ENCODE measurements at places on chromosomes 1 and 21.
A peak's percentile ranks its signal among the peaks of the same experiment; 100 is the strongest.

- peak; percentile 31 for DNase-seq
These were observed 1.8 kb upstream of the ELAPOR1 start for GRCh38 chr1:109112056-109112651.

DNA sequence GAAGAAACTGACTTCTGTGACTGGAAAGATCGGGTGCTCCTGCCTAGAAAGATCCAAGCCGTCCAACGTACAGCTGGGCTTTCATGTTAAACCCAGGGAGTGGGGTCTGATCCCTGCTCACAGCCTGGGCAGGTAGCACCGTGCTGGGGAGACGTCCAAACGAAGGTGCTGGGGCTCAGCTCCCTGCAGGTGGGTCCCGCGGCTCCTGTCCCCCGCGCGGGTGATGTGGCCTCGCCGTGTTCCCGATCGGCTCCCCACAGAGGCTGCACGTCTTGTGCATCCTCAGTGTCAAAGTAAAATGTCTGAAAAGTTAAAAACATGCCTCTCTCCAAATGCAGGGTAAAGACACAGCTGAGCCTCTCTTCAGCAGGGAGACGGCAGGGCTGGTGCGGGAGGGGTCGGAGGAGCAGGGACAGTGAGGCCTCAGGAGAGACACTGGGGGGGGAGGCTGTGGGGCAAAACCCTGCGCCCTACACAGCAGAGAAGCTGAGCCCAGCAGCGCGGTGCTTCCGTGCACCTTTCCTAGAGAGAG, 40.1 kb upstream of the COL6A2 start:
- DNase-seq = no peak

DNA sequence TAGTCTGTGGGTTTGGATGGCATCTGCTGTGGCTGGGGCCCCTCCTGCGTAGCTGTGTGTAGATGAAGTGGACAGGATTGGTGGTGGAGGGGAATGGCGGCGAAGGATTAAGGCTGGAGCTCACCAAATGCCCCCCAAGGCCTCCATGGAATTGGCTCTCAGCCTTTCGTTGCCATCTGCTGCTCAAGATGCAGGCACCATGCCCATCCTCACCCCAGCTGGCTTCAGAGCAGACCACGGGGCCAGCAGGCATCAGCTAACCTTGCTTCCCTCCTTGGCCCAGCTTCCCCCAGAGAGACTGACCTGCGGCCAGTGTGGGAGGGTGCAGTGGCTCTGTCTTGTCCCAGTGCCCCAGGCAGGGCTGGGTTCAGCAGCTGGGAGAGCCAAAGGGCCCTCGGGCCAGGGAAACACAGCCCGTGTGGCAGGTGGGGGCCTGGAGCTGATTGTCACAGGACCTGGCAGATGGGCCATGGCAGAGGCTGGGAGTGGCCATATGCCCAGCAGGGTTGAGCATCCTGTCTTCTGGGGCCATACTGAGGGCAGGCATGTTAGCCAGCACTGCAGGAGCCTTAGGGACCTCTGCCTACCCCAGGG, 66.8 kb upstream of the ACTL8 start:
- no peak for DNase-seq

GRCh38 chr21:45302082-45303061, 14.7 kb upstream of the POFUT2 start:
- no peak for DNase-seq

DNA sequence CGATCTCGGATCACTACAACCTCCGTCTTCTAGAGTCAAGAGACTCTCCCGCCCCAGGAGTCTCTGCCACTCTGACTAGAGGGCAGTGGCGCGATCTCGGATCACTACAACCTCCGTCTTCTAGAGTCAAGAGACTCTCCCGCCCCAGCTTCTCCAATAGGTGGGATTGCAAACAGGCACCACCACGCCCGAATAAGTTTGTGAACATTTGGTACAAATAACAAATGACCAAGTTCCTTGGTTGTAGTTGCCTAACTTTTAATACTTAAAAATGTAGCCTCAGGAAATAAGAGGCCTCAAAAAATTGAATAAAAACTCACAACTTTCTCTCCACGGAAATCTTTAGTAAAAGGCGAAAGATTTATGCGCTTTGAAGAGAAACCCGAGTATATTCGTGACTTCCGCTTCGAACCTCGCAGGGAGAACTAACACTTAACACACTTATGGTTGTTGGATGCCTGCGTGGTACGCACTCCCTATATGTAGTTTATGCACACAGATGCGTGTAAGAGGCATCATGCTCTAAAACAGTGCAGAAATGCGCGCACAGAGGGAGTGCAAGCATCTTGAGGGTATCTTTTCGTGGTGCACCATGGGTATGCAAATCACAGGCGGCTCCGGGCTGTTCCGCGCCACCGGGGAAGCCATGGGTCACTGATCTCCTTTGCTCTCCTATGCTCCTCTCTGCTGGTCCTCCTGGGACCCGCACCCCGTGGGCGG, 11.4 kb downstream of the BTBD19 start:
- DNase-seq = peak; percentile 82

GRCh38 chr1:24909388-24909898, 20.6 kb downstream of the RUNX3 start:
- no peak for DNase-seq

DNA sequence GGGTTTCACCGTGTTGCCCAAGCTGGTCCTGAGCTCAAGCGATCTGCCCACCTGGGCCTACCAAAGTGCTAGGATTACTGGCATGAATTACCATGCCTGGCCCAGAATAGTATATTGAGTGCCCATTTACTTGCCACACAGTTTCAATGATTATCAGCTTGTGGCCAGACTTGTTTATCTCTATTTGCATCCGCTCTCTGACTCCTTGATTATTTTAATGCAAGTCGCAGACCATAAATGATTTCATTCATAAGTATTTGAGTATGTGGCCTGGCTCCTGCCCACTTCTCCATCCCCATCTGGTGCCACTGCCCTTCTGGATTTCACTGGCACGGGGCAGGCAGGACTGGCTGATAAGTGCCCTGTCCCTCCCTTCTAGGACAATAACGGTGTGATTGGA, 18.2 kb upstream of the TRNAU1AP start:
- DNase-seq = no peak

GRCh38 chr1:110523011-110523410, 4.0 kb upstream of the KCNA10 start:
- no peak for DNase-seq

DNA sequence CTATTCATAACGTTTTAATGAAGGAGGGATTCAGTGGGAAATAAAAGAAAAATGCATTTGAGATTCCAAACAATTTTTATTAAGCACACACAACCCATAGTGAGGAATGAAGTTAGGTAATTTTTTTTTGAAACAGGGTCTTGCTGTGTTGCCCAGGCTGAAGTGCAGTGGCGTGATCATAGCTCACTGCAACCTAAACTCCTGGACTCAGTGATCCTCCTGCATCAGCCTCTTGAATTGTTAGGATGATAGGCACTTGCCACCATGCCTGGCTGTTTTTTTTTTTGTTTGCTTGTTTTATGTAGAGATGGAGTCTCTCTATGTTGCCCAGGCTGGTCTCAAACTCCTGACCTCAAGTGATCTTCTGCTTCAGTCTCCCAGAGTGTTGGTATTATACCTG, 28.9 kb downstream of the LYPLAL1 start:
- DNase-seq = no peak

- DNase-seq = no peak
These were observed 86.7 kb downstream of the CCDC185 start for GRCh38 chr1:223479718-223480425.

- no peak for DNase-seq
These were observed 362.1 kb upstream of the NR5A2 start for GRCh38 chr1:199665371-199665770.

GRCh38 chr1:23449958-23450357, 25.4 kb upstream of the TCEA3 start:
- no peak for DNase-seq

GRCh38 chr1:33161061-33161681, 20.7 kb downstream of the TRIM62 start:
- no peak for DNase-seq

DNA sequence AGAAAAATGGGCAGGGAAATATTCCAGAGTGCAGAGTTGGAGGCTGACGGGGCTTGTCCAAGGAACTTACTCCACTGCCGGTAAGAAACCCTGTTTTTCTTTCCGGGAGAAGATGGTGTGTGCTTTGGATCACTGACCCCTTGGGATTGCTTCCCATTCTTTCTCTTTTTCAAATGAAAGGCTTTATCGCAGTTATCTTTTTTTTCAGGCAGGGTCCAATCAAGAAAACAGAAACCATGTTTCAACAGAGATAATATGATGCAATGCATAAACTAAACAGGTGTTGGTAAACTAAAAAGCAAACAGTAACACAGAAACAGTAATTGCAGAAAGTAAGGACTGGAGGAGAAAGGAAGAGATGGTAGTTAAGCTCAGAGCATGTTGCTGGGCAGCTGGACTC, 145.1 kb downstream of the LYPLAL1 start:
- DNase-seq = no peak

DNA sequence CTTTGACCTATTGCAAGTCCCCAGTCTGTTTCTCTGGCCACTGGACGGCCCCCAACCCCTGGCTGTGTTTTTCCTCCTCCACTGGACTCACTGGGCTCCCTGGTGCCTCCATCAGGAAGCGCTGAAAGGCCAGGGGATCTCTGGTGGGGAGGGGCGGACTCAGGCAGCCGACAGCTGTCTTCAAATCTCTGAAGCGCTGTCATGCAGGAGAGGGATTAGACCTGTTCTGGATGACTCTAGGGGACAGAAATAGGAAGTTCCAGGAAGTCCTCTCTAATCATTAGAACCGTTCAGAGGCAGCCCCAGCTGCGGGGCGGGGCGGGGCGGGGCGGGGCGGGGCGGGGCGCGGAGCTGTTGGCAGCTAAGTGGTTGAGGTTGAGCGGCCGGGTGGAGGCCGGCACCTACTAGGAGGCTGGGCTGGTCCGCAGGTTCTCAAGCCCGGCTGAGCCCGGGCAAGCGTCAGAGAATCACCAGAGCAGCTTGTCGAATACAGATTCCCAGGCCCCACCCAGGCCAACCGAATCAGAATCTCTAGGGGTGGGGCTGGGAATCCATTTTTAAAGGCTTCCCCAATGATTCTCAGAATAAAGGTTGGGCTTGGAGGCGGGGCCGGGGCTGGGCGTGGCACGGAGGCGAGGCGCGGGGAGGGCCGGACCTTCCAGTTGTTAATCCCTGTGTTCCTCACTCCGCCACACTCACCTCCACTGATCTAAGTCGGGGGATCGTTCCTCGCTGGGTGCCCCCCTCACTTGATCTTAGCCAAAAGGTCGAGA, 11.4 kb upstream of the PHLDA3 start:
- DNase-seq = no peak

GRCh38 chr1:218743861-218744505, 398.8 kb downstream of the TGFB2 start:
- DNase-seq = no peak

DNA sequence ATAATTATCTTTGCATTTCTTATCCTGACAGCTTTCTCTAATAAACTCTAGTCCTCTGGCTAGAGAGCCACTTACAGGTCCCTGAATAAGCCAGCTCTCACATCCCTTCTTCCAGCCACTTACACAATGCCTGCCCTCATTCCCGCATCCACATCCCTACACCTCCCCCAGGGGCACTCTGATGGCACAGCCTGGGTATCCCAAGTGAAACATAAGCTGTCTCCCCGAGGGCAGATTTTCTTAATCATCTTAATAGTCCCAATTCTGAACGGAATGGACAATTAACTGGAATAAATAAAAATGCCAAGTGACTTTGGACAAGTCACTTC, 4.9 kb downstream of the RHOC start:
- no peak for DNase-seq

DNA sequence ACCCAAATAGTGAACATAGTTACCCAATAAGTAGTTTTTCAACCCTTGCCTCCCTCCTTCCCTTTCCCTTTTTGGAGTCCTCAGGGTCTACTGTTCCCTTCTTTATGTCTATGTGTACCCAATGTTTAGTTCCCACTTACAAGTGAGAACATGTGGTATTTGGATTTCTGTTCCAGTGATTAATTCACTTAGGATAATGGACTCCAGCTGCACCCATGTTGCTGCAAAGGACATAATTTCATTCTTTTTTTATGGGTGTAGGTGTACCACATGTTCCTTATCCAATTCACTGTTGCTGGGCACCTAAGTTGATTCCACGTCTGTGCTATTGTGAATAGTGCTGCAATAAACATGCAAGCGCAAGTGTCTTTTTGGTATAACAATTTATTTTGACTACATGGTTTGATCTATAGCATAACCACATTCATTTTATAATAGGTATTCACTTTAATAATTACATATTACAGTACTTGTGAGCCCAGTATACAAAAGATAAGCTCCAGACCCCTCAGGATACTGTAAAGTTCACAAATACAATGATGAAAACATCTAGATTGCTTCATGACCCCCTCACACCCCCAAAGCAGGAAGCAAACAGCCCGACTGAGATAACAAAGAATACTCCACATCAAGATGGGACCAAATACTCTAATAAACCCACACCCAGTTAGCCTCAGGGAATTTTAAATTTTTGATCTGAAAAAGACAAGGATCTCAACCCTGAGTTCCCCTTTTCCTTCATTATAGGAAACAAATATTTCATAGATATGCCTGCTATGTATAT, 45.3 kb downstream of the PUM1 start:
- DNase-seq = no peak

DNA sequence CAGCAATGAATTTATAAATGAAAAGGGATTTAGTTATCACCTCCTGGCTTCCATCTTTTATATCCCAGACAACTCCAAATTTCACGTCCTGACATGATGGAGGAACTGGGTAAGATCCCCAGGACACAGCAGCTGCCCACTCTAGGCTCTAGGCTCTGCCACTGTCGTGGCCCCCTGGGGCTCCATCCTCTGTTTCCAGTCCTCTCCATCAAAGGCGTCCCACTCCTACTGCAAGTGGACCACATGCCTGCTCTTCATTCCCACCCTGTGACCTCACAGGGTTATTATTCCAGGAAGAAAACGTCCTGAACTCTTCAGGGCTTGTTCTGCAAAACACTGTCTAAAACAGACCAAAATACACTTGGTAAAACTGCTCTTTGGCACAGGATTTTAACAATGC, 11.9 kb downstream of the URB1 start:
- no peak for DNase-seq

DNA sequence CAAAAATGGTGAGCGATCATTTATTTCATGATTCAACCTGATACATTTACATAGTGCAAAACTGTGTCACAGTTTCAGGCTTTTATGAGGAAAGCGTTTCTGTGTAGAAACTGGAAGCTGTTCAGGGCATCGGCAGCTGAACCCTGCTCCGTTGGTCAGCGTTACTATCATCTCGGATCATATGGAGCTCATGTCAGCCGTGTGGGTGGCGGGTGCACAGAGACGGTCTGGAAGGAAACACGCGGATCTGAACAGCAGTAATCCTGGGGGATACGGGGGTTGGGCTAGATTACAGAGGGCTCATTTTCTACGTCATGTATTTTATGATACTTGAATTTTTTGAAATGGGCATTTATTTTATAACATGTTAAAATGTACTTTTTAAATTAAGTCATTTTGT, 15.1 kb downstream of the C1orf174 start:
- no peak for DNase-seq

Data from H54 (cell line).